ENCODE measurements at places on chromosomes 2 and 18. TPM values are rescaled to one million over a fixed set of nuclear protein-coding genes. Genes with fewer than 3 reads are reported as not detected.

ATP8B1 gene
- 0.50 TPM for polyA plus RNA-seq

SCN1A gene
- polyA plus RNA-seq: not detected

ADD2 gene
- polyA plus RNA-seq: 17.3 TPM

REG1B gene
- polyA plus RNA-seq: not detected

CFC1 gene
- polyA plus RNA-seq: not detected

ARHGAP15 gene
- 190 TPM for polyA plus RNA-seq

FBXO36 gene
- 0.63 TPM for polyA plus RNA-seq

FABP1 gene
- not detected for polyA plus RNA-seq

PIGN gene
- polyA plus RNA-seq: 14.7 TPM

CYP26B1 gene
- not detected for polyA plus RNA-seq

SLC5A7 gene
- not detected for polyA plus RNA-seq

MC2R gene
- not detected for polyA plus RNA-seq

ST8SIA5 gene
- not detected for polyA plus RNA-seq

SERPINB13 gene
- not detected for polyA plus RNA-seq

MAL gene
- polyA plus RNA-seq: 10.2 TPM

CYTIP gene
- 83.6 TPM for polyA plus RNA-seq

PDE1A gene
- polyA plus RNA-seq: not detected

FBXO41 gene
- 3.8 TPM for polyA plus RNA-seq

ASXL3 gene
- not detected for polyA plus RNA-seq

CPO gene
- polyA plus RNA-seq: not detected

FLACC1 gene
- 0.64 TPM for polyA plus RNA-seq

SCN3A gene
- polyA plus RNA-seq: 0.85 TPM

NOP58 gene
- 111 TPM for polyA plus RNA-seq

MGAT4A gene
- polyA plus RNA-seq: 54.6 TPM

NT5DC4 gene
- polyA plus RNA-seq: not detected

PAX3 gene
- not detected for polyA plus RNA-seq

POTEC gene
- not detected for polyA plus RNA-seq

IL1A gene
- polyA plus RNA-seq: not detected

RAB1A gene
- polyA plus RNA-seq: 44.4 TPM

ANKRD29 gene
- not detected for polyA plus RNA-seq

SNED1 gene
- polyA plus RNA-seq: 17.0 TPM

C2orf15 gene
- 2.0 TPM for polyA plus RNA-seq

RAB12 gene
- 0.10 TPM for polyA plus RNA-seq

IL18R1 gene
- polyA plus RNA-seq: 2.2 TPM

MYO5B gene
- 1.2 TPM for polyA plus RNA-seq

NEU4 gene
- not detected for polyA plus RNA-seq

RALBP1 gene
- polyA plus RNA-seq: 49.8 TPM

SPR gene
- not detected for polyA plus RNA-seq

CD302 gene
- 0.11 TPM for polyA plus RNA-seq

SERPINB3 gene
- not detected for polyA plus RNA-seq

KCNS3 gene
- not detected for polyA plus RNA-seq

ABCG5 gene
- polyA plus RNA-seq: not detected

C2orf76 gene
- 19.5 TPM for polyA plus RNA-seq

PLCD4 gene
- 0.40 TPM for polyA plus RNA-seq
